ENCODE measurements at places on chromosomes 5 and 9.

GRCh38 chr5:20360263-20360662 lies 372.3 kb upstream of the CDH18 start:
- no peak for DNase-seq

GRCh38 chr9:33858423-33858822 lies 41.5 kb downstream of the UBE2R2 start:
- DNase-seq, result no peak

GRCh38 chr5:178740921-178741320 lies 10.5 kb upstream of the ZNF354A start:
- no peak for DNase-seq

- peak; percentile 64 for DNase-seq
Observed at GRCh38 chr9:31119890-31120454, 1264.5 kb upstream of the ACO1 start.

GRCh38 chr9:79220251-79220650 lies 351.5 kb upstream of the TLE4 start:
- no peak for DNase-seq

DNA sequence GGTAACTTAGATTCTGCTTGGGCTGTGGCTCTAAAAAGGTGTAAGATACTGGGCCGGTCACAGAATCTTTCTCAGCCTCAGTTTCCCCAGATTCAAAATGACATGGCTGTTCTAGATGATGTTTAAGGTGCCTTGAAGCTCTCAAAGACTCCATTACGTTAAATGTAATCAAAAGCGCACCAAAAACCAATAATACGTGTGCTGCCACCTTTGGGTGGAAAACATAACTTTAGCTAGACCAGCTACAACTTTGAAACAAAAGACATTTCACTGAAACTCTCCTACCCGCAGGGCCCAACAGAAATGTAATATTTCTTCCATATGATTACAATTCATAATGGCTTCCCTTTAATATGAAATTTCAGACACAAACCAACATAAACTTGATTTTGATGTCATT lies 35.0 kb upstream of the PCSK5 start:
- peak; percentile 17 for DNase-seq

DNA sequence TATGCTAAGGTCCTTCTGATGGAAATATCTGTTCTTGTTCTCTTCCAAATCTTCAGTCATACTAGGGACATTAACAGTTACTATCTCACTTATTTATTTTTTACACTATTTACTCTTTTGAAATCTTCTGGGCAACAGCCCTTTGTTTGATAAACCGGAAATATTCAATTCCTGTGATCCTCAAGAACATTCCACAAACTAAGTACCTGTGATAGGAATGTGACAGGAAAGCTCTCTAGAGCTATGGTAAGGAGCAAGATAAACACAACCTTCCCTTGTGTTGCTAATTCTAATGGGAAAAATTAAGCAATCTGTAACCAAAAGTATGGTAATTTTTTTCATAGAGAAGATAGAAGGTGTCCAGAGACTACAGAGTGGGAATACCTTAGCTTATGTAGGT lies 22.0 kb upstream of the ANKRD34B start:
- no peak for DNase-seq

- no peak for DNase-seq
Observed at GRCh38 chr5:172721455-172722326, 49.3 kb downstream of the DUSP1 start.

DNA sequence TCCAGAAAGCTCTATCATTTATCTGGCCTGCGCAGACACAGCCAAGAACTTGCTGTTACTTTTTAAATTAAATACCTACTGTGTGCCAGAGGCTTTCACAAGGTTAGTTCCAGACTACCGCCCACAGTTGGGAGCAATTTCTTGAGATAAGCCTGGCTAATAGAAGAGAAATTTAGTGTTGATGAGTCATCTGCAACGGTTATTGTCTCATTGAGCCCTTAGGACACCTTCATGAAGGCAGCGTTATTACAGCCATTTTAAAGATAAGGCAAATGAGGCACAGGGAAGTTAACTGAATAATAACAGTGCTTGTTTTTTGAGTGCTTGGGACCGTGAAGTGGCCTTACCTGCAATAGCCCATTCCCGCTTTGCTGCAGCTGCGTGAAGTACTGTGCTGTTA lies 292.9 kb upstream of the MSX2 start:
- no peak for DNase-seq

DNA sequence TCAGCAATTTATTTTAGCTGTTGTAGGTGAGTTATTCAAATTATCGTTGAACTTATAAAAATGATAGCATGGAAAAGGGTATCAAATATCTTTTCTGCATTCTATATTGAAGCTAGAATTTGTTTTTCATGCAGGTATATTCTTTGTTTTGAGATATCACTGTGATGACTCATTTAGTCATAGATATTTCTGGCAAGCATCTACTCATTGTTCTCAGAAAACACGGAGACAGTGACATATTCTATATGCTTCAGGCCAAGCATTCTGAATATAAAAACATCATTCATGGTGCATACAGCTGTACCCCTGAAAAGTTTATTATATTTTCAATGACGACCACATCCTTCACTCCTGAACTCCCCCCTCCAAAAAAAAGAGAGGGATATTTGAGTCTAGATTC lies 150.3 kb upstream of the GRIA1 start:
- no peak for DNase-seq

GRCh38 chr5:149807176-149807575 lies 77.1 kb downstream of the PPARGC1B start:
- peak; percentile 10 for DNase-seq

- peak; percentile 46 for DNase-seq
Observed at GRCh38 chr5:178194026-178194425, 6.9 kb upstream of the GMCL2 start.

DNA sequence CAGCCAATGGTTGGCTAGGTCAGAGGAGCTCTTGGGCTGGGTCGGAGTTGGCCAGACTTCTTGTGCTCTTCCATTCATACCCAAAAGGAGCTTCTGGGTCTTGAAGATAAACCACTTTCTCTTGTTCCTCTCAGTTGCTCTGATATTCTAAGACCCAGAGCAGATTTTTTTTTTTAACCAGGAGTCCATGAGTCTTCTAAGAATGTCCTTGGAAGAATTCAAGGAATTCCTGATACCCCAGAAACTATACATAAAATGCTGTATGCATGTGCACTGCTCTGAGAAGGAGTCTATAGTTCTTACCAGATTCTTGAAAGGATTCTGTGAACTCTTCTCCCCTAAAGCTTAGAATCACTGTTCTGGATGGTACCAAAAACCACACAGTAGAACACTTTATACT lies 9.9 kb upstream of the PALM2AKAP2 start:
- no peak for DNase-seq

DNA sequence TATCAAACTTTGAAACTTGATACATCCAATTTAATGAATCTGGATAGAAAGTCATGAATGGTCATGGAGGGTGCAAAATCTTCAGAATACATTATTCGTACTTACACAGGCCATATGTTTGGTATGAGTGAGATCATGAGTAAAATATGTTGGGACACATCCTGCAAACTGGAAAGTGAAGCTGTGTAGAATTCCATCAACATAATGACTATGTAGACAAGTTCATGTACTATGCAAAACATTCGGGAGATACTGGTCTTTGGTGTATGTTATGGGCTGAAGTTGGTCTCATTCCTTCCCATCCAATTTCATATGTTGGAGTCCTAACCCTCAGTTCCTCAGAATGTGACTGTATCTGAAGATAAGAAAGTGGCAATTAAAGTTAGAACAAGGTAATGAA lies 18.1 kb upstream of the CTNND2 start:
- DNase-seq, result no peak

- DNase-seq, result no peak
Observed at GRCh38 chr5:150762211-150762610, 3.4 kb upstream of the DCTN4 start.

DNA sequence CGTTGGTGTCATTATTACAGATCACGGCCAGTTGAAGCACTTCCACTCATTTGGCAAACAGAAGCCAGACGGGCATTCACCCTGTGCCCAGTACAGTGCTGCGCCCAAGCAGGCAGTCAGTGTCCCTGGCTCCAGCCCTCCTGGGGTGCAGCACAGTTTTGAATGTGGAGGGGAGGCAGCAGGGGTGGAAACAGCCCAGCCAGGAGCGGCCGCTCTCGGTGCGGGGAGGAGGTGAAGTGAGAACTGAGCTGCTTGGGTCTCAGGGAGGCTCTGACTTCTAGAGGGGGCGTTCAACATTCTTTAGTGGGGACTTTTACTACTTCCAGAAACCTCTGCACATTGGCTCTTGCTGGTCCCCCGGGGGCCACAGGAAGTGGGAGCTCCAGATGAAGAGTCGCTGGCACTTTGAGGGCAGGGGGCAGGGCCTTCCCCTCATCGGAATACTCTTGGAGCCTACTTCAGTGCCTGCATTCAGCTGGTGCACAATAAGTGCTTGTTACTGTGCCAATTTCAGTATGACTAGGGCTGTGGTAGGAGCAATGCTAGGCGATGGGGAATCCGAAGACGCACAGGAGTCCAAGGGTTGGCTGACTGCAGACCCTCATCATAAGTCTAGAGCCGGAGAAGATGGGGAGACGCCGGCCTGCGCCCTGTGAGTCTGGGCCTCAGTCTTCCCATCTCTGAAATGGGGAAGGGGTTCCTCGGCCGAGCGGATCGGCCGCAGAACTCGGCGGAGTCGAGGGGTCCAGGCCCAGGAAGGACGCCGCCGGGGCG lies 492 bp upstream of the NEK6 start:
- peak; percentile 66 for DNase-seq

- DNase-seq, result no peak
Observed at GRCh38 chr5:149379818-149380374, 804 bp upstream of the IL17B start.

GRCh38 chr9:75041041-75041440 lies 12.9 kb upstream of the CARNMT1 start:
- DNase-seq, result no peak

- DNase-seq, result no peak
Observed at GRCh38 chr9:38094165-38094564, 25.1 kb upstream of the SHB start.

GRCh38 chr5:138138949-138139780 lies at the start of gene NME5:
Gene NME5, minus strand, starts transcription at chr5:138139428. Its CDS starts 648 bp downstream, at chr5:138138780.
- peak; percentile 69 for DNase-seq

GRCh38 chr5:107483231-107484024 lies 187.3 kb downstream of the EFNA5 start:
- no peak for DNase-seq

DNA sequence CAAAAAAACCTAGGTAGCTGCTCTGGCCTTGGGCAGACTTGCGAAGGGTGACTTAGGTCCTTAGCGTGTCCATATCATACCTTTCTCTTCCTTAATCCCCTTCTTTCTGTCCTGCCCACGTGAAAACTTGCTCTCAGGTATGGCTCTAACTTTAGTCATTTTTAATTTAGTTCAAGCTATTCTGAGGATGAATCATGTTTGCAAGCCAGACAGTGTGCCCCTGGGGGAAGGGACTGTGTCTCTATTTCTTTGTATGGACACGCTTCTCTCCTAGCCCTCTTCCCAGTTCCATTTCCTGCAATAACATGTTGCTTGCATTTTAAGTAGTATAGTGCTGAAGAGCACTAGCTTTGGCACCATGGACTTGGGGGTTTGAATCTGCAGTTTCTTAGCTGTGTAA lies 120.6 kb downstream of the PTTG1 start:
- no peak for DNase-seq
